ENCODE measurements at places on chromosomes 3 and 15.

DNA sequence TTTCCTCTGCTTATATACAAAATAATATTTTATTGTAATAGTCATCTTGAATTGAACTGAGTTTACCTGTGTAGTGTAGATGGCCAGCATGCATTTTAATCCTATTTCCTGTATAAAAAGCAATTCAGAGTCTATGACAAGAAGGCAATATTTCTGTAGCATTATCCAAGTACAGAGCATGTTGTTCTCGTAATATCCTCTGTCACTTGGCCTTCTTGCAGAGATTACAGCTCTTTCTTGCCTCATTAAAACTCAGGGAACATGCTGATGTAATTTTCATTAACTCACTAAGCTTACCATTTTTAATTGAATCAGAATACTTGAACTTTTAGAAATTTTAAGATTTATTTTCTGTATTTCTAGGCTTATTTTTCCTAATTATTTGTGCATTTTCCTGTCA is 203.3 kb upstream of the AGTR1 start:
- no peak for DNase-seq

- peak; percentile 97 for DNase-seq
Observed at GRCh38 chr3:114608293-114608692, 314.5 kb downstream of the TIGIT start.

GRCh38 chr15:31027910-31028578 is 36.6 kb upstream of the MTMR10 start:
- DNase-seq: no peak

DNA sequence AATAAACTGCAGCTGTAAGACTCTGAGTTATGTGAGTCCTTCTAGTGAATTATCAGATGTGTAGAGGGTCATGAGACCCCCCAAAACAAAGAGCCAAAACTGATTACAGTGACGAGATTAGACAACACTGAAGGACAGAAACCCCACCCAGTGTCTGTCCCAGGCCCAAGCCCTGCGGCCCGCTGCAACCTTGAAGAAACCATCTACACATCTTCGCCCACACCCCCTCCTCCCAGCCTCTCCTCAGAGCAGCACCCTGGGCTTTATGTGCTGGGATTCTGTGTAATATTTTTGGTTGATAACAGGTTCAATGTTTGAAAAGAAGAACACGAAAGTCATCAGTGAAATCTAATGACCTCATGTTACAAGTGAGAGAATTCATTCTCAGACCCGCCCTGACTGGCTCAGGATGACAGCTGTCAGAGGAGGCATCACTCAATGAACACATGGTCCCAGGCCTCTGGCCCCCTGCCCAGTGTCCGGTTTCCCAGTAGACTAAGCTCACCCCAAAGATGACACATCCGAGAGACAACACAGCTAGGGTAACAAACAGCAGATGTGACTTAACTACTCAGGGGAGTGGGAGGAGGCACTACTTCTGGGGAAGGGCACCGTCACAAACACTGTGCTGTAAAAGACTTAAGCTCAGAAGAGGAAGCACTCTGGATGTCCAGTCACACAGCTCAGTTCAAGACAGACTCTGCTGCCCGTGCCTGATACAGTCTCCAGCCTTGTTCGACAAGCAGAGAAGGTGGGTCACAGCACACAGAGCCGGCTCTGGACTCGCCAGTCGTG is 48.9 kb downstream of the NIPA2 start:
- DNase-seq: peak; percentile 81

DNA sequence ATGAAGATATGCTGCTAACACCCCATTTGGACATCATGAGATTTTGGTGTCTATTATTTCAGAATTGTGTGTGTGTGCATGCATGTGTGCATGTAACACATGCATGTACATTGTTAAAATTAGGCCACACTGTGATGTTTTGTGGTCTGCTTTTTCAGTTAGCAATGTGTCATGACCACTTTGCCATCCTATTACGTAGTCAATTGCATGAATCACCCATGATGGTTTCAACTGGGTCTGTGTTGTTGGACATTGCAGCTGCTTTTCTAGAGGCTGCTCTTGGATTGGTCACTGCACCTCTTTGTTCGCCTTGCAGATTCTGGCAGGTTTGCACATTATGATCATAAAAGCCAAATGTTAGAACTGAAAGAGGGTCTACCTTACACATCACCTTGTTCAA is 101.0 kb upstream of the THBS1 start:
- DNase-seq: no peak

GRCh38 chr3:144692488-144692887 is 720.9 kb downstream of the DIPK2A start:
- no peak for DNase-seq

DNA sequence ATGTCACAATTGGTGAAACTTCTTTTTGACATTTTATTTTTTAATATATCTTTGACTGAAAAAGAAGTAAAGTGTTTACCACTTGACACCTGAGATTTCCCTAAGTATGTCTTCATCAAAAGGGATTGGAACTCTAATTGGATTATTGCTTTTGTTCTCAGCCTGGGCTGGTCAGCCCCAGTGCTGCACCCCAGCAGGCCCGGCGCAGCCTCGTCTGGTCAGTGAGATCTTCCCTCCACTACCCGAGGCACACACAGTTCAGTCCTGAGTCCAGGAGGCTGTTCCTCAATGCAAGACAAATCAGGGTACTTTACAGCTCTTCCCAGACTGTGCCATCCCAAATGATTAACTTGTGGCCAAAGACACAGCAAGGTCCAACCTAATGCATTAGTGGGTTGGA is 146.9 kb upstream of the SEMA6D start:
- no peak for DNase-seq

- no peak for DNase-seq
Observed at GRCh38 chr3:40299130-40299720, 10.3 kb upstream of the EIF1B start.

- DNase-seq: peak; percentile 65
Observed at GRCh38 chr15:38558372-38559059, 6.1 kb downstream of the RASGRP1 start.

DNA sequence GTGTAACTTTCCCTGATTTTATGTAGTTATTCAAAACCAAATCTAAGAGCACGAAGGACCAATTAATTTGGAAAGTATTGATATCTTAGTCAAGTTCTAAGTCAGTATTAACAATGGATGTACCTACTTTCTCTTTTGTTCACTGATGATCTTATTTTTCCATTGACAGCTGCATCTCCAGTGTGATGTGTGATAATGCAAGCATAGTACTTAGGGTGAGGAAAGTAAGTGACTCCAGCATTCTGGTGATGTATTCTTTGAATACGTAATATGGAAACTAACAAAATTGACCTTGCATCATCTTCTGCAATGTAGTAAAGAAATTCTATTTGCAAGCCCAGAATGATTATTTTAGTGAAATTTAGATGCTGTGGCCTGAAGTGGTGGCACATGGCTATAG is 22.4 kb downstream of the FBXW12 start:
- no peak for DNase-seq

GRCh38 chr3:131535596-131535995 is 32.8 kb upstream of the MRPL3 start:
- DNase-seq: peak; percentile 86
